ENCODE measurements at places on chromosomes 2 and 18. TPM values are rescaled to one million over a fixed set of nuclear protein-coding genes. Genes with fewer than 3 reads are reported as not detected.

GRCh38 chr2:138026111-138027020 is 62.1 kb downstream of the HNMT start:
- 0 out of 2 replicates have a peak, but pooled peaks cover 2% of the 10 kb centered on the region for H3K27me3 ChIP-seq
- no peak overlapping the region for H3K4me3 ChIP-seq
- no peaks in the 10 kb centered on the region for H3K4me1 ChIP-seq
- no peak for DNase-seq
- H3K36me3 ChIP-seq = no peaks in the 10 kb centered on the region

DNA sequence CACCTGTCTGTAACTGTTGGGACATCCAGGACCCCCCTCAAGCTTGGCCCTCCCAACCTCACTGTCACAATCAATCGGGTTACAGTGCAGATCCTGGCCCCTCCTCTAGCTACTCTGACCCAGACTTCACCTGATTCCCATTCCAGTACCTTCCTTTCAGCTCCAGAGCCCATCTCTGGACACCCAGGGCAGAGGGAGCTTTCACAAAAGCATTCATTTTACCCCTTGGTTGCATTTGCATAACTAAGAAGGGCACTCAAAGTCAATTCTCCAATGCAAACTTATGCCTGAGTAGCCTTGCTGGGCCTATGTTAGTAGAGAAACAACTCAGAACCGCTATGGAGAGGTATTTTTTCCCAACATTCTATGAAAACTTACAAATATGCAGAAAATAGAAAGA is 7.4 kb downstream of the ZAP70 start:
- no peaks in the 10 kb centered on the region for H3K36me3 ChIP-seq
- no peak overlapping the region for H3K4me3 ChIP-seq
- DNase-seq = no peak

GRCh38 chr2:50491541-50492476 is 540.1 kb downstream of the NRXN1 start:
- H3K27me3 ChIP-seq = no peaks in the 10 kb centered on the region
- H3K27ac ChIP-seq = no peak overlapping the region

The EGR4 gene
- polyA plus RNA-seq = not detected

GRCh38 chr2:45802499-45803138 is 151.1 kb downstream of the PRKCE start:
- no peak for DNase-seq
- no peaks in the 10 kb centered on the region for H3K27me3 ChIP-seq
- H3K27ac ChIP-seq = no peak overlapping the region
- peaks cover 2% of the 10 kb centered on the region for H3K4me1 ChIP-seq
- no peaks in the 10 kb centered on the region for H3K36me3 ChIP-seq

The IHH gene
- not detected for polyA plus RNA-seq

- no peak overlapping the region for H3K4me3 ChIP-seq
- H3K36me3 ChIP-seq = no peaks in the 10 kb centered on the region
- no peak overlapping the region for H3K27ac ChIP-seq
- no peaks in the 10 kb centered on the region for H3K4me1 ChIP-seq
These were observed 56.3 kb downstream of the TLK1 start for GRCh38 chr2:171104379-171104778.

GRCh38 chr2:46955764-46956163 is 40.2 kb upstream of the MCFD2 start:
- H3K4me1 ChIP-seq = peaks cover 13% of the 10 kb centered on the region
- DNase-seq = no peak
- H3K4me3 ChIP-seq = no peak overlapping the region

DNA sequence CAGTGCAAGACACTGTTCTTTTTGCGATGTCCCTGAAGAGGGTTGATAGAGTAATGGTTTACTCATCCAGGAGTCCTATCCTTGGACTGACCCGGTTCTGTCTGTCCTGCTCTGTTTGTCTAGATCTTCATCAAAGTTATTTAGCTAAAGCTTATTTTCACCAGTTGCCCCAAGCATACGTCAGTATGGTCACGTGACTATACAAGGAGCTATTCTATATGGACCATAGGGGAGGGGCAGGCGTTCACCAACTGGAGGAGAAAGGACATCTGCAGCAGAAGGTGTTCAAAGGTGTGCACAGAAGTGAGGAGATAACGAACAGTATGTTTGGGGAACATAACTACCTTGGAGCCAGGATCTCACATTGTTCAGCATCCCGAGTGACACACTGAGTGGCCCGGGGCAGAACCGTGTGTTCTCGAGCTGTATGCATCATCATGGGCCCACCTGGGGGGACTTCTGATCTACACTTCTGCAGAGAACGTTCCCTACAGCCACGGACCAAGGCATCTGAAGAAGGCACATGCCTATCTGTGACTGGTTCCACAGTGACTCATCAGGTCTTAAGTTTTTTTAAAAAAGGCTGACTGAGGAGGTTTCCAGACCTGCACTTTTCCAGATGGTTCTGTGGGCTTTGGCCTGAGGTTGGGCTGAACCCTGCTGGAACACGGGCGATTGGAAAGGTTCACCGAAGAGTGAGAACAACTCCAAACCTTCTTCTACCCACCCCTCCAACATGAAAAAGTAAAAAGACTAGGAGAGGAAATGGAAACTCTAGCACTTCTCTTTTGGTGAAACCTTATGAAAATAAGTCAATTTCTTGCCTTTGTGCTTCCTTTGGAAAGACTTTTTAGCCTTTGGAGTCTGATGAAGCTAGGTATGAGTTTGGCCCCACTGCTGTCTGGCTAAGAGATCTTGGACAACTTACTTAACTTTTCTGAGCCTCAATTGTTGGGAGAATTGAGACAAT is 68.6 kb upstream of the YWHAQ start:
- DNase-seq = peak; percentile 86
- H3K27ac ChIP-seq = no peak overlapping the region
- H3K36me3 ChIP-seq = no peaks in the 10 kb centered on the region
- no peak overlapping the region for H3K4me3 ChIP-seq
- H3K27me3 ChIP-seq = peaks cover 5% of the 10 kb centered on the region

The NPAS2 gene
- 14.8 TPM for polyA plus RNA-seq

DNA sequence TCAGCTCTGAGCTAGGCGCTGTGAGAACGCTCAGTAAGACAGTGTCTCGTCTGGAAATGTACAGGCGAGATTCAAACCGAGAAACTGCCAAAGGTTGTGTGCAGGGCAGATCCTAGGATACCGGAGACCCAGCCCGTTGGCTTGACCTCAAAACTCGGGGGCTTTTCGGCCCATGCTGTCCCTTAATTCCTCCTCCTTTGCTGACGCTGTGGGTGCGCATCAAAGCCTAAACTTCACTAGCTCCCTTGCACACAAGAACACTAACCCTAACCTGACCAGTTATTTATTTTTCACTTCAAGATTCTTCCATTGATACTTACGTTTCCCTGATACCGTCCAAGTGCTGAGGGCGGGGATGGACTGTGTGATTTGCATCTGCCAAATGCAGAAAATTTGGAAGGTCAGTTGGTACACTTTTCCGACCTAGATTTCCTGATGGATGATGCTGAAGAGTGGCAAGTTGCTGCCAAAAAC is 1.0 kb upstream of the AAK1 start:
- H3K4me3 ChIP-seq = peak overlapping the region; percentile 90
- peaks cover 14% of the 10 kb centered on the region for H3K4me1 ChIP-seq
- DNase-seq = no peak

- 0 out of 2 replicates have a peak, but pooled peaks cover 2% of the 10 kb centered on the region for H3K4me1 ChIP-seq
- no peaks in the 10 kb centered on the region for H3K36me3 ChIP-seq
- DNase-seq = peak; percentile 42
- no peak overlapping the region for H3K4me3 ChIP-seq
- no peak overlapping the region for H3K27ac ChIP-seq
These were observed 80.3 kb downstream of the DYNAP start for GRCh38 chr18:54671291-54671881.

- H3K4me3 ChIP-seq = no peak overlapping the region
- peaks cover 32% of the 10 kb centered on the region for H3K36me3 ChIP-seq
- DNase-seq = no peak
- H3K27me3 ChIP-seq = no peaks in the 10 kb centered on the region
- peaks cover 10% of the 10 kb centered on the region for H3K4me1 ChIP-seq
These were observed 154.1 kb downstream of the SMAD7 start for GRCh38 chr18:48796491-48797205.

The TSPYL6 gene
- not detected for polyA plus RNA-seq

- no peaks in the 10 kb centered on the region for H3K4me1 ChIP-seq
- no peak overlapping the region for H3K27ac ChIP-seq
- no peaks in the 10 kb centered on the region for H3K27me3 ChIP-seq
- H3K4me3 ChIP-seq = no peak overlapping the region
These were observed 8.6 kb downstream of the MCEE start for GRCh38 chr2:71121479-71121878.

- no peak for DNase-seq
- H3K36me3 ChIP-seq = peaks cover 35% of the 10 kb centered on the region
- H3K4me1 ChIP-seq = peaks cover 6% of the 10 kb centered on the region
- no peaks in the 10 kb centered on the region for H3K27me3 ChIP-seq
- H3K27ac ChIP-seq = no peak overlapping the region
These were observed 25.7 kb downstream of the MSH6 start for GRCh38 chr2:47808614-47809013.

- no peaks in the 10 kb centered on the region for H3K36me3 ChIP-seq
- no peaks in the 10 kb centered on the region for H3K4me1 ChIP-seq
- H3K27me3 ChIP-seq = peaks cover 5% of the 10 kb centered on the region
- no peak for DNase-seq
- H3K27ac ChIP-seq = no peak overlapping the region
These were observed 26.6 kb upstream of the ANKRD62 start for GRCh38 chr18:12066910-12067511.

DNA sequence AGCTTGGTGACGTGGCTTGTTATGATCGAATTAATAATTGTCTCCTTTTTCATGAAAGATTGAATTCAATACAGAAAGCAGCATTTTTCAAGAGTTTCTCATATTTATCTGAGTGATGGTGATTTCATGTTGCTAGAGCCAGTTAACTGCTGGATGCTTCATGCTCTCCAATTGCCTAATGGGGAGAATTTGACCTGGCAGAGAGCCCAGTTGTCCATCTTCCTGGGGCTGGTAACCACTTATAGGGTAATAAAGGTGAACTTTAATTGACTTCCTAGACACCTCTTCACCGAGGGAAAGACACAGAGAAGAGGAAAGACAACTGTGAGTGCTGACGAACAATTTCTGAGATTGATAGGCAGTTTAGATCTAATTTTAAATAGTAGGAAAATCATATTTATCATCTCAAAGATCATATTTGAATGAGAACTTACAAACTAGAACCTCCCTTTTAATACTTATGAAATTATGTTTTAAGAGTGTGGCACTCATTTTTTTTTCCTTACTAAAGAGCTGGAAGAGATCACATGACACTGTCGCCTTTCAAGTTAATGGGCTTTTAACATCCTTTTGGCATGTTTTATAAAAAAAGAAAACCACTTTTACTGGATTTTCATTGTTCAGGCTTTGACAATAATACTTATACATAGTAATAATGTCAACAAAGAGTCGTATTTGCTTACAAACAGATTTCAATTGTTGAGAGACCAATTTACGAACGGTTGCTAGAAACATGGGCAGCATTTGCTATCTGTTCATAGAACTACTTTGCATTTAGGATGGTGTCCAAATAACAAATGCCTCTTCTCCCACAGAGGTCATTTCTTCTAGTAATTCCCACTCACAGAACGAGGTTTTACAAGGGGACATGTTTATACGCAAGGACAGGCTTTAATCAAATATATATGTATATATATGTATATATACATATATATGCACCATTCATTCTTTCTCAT is 153.3 kb downstream of the RAPGEF4 start:
- no peak overlapping the region for H3K27ac ChIP-seq
- no peak for DNase-seq
- no peaks in the 10 kb centered on the region for H3K36me3 ChIP-seq
- no peaks in the 10 kb centered on the region for H3K4me1 ChIP-seq
- H3K4me3 ChIP-seq = no peak overlapping the region

DNA sequence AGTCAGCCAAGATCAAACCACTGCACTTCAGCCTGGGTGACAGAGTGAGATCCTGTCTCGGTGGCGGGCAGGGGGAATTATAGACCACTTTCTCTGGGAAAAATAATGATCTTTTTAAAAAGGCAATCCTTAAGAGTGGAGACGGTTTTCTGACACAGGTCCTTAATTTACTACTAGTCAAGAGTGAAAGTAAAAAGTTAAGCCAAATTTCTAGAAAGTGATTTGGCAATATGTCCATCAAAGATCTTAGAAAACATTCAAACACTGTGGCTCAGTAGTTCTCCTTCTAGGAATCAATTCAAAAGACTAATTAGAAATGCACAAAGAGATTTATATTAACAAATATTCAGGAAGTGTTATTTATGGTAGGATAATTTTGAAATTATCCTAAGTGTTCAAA is 148.5 kb upstream of the DNMT3A start:
- H3K4me3 ChIP-seq = no peak overlapping the region
- no peak for DNase-seq
- no peak overlapping the region for H3K27ac ChIP-seq
- peaks cover 4% of the 10 kb centered on the region for H3K4me1 ChIP-seq
- H3K36me3 ChIP-seq = no peaks in the 10 kb centered on the region
- H3K27me3 ChIP-seq = no peaks in the 10 kb centered on the region

The LYPD6B gene
- 0.05 TPM for polyA plus RNA-seq

DNA sequence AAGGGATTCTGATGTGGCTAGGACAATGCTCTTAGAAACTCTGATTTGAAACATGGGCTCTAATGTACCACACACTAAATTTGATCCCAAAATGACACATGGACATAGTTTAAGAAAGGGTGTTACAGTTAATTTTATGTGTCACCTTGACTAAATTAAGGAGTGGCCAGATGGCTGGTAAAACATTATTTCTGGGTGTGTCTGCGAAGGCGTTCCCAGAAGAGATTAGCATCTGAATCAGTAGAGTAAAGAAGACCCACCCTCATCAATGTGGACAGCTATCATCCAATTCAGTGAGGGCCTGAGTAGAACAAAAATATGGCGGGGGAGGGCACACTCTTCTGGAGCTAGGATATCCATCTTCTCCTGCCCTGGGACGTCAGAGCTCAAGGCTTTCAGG is 283.1 kb upstream of the CHAC2 start:
- no peaks in the 10 kb centered on the region for H3K36me3 ChIP-seq
- no peak overlapping the region for H3K27ac ChIP-seq
- no peak for DNase-seq

DNA sequence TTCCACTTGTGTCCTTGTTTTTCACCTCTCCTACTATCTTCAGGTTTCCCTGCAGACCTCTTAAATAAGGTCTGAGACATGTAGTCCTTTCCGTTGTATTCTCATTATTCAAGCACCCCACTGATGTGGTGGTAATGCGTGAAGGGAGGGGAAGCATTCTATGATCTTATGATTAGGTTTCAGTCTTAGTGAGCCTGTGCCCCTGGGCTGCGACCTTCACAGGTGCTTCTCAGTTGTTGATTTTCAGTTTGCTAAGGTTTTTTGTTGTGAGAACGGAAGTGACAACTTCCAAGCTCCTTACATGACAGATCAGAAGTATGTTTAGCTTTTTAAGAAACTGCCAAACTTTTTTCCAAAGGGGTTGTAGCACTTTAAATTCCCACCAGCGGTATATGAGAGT is 41.3 kb downstream of the VPS54 start:
- no peaks in the 10 kb centered on the region for H3K4me1 ChIP-seq
- no peak for DNase-seq
- no peaks in the 10 kb centered on the region for H3K27me3 ChIP-seq
- H3K4me3 ChIP-seq = no peak overlapping the region
- peaks cover 5% of the 10 kb centered on the region for H3K36me3 ChIP-seq

The NOSTRIN gene
- 0.15 TPM for polyA plus RNA-seq
